ENCODE measurements at places on chromosomes 16 and 17.

DNA sequence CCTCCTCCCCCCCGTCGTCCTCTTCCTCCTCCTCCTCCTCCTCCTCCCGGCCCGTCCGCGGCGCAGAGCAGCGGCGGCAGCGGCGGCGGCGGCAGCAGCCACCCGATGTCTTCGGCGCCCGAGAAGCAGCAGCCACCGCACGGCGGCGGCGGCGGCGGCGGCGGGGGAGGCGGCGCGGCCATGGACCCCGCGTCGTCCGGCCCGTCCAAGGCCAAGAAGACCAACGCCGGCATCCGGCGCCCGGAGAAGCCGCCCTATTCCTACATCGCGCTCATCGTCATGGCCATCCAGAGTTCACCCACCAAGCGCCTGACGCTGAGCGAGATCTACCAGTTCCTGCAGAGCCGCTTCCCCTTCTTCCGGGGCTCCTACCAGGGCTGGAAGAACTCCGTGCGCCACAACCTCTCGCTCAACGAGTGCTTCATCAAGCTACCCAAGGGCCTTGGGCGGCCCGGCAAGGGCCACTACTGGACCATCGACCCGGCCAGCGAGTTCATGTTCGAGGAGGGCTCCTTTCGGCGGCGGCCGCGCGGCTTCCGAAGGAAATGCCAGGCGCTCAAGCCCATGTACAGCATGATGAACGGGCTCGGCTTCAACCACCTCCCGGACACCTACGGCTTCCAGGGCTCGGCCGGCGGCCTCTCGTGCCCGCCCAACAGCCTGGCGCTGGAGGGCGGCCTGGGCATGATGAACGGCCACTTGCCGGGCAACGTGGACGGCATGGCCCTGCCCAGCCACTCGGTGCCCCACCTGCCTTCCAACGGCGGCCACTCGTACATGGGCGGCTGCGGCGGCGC, at the start of gene FOXF1:
TSS of gene FOXF1 (plus strand) at position 63 of the 797 bp plus-strand sequence. CDS start at position 106, 43 bp downstream.
- DNase-seq = no peak

DNA sequence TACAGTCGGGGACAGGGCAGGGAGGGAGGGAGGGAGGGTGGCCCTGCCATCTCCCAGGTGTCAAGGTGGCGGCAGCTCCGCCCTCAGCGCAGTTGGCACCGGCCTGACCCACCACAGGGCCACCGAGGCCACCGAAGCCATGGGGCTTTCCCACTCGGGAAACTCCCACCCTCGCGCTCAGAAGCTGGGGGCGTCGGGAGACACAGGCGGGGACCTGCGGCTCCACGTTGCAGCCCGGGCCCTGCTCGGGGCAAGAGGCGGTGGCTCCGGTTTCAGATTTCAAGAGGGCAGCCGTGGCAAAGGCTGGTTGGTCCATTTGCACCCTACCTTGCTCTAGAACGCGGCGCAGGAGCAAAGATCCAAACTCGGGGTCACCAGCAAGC, 544 bp downstream of the CYB561 start:
- DNase-seq = peak; percentile 84

DNA sequence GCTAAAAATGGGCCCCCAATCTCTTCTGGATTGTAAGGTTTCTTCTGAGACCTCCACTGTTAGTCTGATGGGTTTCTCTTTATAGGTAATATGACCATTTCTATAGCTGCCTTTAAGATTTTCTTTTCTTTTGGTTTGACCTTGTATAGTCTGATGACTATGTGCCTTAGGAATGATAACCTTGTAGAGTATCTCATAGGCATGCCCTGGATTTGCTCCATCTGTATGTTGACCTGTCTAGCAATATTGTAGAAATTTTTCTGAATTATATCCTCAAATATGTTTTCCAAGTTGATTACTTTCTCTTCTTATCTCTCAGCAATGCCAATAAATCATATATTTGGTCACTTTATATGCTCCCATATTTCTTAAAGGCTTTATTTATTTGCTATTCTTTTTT, 1403.8 kb upstream of the GOT2 start:
- DNase-seq = no peak

GRCh38 chr17:57562184-57562698, 182.9 kb downstream of the CCDC182 start:
- DNase-seq = no peak

DNA sequence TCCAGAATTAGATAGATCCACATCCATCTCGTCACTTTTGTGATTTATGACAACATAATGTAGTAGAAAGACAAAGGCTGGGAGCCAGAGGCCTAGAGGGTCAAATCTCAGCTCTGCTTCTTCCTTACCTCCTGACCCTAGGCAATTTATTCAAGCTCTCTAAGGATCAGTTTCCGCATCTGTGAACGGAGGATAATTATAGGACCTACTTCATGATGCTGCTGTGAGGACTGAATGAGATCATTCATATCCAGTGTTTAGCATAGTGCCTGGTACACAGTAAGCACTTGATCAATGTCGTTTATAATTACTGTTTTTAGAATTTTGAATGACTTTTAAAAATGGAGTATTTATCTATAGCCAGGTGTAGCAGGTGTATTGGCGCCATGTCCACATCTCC, 128.4 kb downstream of the SHISA9 start:
- DNase-seq = no peak

DNA sequence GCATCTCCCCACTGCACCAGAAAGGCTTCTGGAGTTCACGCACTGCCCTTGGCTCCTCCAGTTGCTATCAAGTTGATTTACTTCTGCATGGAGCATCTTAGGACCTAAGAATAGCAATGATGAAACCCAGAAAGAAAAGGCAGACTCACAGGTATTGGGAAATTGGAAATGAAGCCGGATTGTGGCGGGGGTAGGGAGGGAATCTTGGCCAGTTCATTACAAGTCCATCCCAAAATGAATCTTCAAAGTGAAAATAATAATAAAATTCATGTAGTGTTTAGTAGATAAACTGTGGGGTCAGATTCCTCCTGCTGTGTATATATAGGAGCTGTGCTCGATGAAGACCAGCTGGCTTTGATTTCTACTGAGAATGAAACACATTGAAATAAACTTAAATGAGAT, 33.7 kb downstream of the TEKT3 start:
- no peak for DNase-seq

- peak; percentile 8 for DNase-seq
Observed at GRCh38 chr17:78258323-78259191, 27.1 kb downstream of the TMEM235 start.

DNA sequence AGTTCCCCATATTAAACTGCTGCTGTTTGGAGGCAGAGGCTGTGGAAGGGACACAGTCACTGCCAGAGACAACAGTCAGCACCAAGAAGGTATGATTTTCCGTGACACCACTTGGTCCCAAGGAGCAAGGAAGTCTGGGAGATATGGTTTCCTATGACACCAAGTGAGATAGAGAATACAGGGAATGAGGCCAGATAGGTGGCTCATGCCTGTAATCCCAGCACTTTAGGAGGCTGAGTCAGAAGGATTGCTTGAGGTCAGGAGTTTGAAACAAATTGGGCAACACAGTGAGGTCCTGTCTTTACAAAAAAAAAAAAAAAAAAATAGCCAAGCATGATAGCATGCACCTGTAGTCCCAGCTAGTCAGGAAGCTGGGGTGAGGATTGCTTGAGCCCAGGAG, 90.8 kb downstream of the ABCC12 start:
- no peak for DNase-seq

- no peak for DNase-seq
Observed at GRCh38 chr17:28533091-28533807, 19.2 kb downstream of the UNC119 start.

DNA sequence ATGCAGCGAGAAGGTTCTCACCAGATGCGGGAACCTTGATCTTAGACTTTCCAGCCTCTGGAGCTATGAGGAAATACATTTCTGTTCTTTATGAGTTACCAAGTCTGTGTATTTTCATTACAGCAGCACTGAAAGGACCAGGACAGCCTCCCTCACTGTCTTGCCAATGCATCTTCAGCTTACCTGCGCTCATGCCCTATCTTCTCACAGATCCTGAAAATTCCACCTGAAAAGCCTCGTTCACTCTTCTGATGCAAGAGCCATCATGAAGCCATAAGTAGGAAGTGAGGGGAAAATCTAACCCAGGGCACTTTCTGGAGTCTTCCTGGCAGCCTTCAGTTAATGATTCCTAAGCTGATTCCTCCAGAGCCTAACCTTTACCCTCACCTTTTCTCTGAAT, 194.0 kb downstream of the SALL1 start:
- no peak for DNase-seq

- DNase-seq = no peak
Observed at GRCh38 chr17:29652976-29653375, 30.3 kb upstream of the CORO6 start.

DNA sequence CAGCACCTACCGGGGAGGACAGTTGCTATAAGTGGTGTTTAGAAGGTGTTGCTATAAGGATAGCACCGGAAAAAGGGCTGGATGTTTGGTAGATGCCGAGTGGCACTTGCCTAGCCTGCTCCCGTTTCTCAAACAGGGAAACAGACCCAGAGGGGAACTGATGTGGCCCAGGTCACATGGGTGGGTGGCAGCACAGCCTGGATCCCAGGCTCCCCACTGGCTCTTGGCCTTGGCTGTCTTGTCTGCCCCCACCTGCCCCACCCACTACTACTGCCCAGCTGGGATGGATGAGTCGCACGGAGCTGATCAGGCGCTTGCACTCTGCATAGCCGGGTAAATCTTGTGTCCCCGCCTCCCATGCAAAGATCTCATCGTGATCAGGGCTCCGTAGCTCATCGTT, 7.2 kb downstream of the SMTNL2 start:
- DNase-seq = no peak

- no peak for DNase-seq
Observed at GRCh38 chr17:67931227-67931626, 65.0 kb downstream of the C17orf58 start.

DNA sequence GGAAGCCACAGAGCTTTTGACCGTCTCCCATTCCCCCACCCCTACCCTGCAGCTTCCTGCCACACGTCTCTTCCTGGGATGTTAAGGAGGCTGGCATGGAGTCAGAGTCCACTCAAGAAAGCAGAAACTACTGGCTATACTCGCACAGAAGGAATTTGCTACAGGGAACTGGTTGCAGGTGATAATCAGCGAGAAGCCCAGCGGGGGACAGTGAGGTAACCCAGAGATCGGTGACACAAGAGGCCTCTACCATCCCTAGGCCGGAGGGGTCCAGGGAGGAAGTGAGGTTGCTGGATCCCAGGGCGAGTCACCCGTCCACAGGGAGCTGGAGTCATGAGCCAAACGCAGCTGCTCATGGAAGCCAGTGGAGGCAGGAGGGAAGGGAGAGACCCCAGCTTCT, 93.7 kb downstream of the SDK2 start:
- DNase-seq = no peak

DNA sequence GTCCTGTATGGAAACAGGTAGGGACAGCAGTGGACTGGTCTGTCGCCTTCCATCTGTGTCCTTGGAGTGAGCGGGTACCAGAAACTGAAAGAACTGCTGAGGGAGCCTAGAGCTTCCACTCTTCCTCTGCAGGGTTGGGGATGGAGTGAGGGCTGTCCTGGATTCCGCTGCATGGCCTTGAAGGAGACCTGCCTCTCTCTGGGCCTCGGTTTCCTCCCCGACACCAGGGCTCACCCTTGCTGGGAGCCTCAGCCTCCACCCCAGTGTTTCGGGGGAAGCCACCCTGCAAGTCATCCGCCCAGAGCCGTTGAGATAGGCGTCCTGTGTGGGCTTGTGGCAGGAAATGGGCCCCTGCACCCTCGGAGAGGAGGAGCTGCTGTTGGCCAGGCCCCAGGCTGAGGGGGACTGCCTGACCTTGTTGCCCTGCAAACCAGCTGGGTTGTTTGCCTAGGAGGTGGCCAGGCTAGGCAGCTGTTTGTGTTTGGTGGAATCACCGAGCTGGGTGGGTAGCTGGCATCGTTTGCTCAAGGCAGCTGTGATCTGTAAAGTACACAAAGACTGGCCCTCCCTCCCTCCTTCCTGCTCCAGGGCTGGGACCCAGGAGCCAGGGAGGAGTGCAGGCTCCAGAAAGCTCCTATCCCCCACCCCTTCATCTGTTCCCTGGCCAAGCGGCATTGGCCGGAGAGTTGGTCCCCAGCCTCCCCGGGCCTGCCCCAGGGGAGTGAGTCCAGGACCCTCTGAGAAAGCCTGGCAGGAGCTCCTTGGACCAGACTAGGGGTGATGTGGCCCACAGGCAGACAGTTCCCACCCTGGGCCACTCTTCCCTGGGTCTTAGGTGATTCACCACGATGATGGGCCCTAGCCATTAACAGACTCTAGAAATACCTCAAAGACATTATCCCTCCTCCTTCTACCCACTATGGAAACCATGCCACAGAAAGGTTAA, 1.3 kb downstream of the RAB37 start:
- peak; percentile 64 for DNase-seq

- no peak for DNase-seq
Observed at GRCh38 chr17:53659181-53659580, 163.5 kb upstream of the KIF2B start.

DNA sequence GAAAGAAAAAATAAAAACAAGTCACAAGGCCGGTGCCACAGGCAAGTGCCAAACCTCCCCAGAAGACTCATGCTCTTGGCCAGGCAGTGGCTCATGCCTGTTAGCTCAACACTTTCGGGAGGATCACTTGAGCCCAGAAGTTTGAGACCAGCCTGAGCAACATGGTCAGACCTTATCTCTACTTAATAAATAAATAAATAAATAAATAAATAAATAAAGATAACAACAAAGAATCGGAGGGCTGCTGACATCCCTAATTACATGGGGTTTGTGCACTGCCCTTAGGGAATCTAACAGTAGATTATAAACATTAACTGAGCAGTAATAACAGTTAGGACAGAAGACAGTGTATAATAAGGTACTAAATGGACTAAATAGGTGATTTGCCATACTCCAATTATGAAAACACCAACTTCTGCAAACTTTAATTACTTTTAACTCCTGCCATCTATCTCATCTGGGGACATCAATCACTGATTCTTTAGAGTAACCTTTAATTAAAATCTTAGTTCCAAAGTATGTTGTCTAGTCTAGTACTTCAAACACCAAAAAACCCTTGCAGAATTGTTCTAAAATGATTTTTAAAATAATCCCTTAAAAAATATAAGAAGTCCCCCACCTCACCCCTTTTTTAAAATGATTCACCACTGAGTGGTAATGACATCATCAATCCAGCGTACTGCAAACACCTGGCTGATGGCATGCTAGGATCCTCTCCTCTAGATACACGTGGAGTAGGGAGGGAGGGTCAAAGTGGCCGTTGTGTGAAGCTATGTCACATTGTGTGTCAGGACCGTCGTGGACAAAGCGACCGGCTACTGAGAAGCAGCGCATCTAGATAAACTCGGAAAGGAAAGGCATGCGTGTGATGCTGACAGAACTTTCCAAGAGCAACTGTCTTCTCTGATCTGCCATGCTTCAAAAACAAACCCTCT, 28.5 kb downstream of the CYTH1 start:
- DNase-seq = no peak

GRCh38 chr17:78122931-78123249, 5.7 kb downstream of the TMC6 start:
- DNase-seq = no peak

GRCh38 chr17:2155573-2155972, 100.7 kb downstream of the HIC1 start:
- no peak for DNase-seq

- no peak for DNase-seq
Observed at GRCh38 chr16:80107900-80108299, 432.9 kb upstream of the DYNLRB2 start.

GRCh38 chr16:67951485-67951884, 7.6 kb upstream of the LCAT start:
- no peak for DNase-seq

Data from NCI-H510A treated with DMSO at 0.1 percent for 48 hours (cell line).